AG20443 (cell line): ENCODE measurements at places on chromosomes 13 and 19.

DNA sequence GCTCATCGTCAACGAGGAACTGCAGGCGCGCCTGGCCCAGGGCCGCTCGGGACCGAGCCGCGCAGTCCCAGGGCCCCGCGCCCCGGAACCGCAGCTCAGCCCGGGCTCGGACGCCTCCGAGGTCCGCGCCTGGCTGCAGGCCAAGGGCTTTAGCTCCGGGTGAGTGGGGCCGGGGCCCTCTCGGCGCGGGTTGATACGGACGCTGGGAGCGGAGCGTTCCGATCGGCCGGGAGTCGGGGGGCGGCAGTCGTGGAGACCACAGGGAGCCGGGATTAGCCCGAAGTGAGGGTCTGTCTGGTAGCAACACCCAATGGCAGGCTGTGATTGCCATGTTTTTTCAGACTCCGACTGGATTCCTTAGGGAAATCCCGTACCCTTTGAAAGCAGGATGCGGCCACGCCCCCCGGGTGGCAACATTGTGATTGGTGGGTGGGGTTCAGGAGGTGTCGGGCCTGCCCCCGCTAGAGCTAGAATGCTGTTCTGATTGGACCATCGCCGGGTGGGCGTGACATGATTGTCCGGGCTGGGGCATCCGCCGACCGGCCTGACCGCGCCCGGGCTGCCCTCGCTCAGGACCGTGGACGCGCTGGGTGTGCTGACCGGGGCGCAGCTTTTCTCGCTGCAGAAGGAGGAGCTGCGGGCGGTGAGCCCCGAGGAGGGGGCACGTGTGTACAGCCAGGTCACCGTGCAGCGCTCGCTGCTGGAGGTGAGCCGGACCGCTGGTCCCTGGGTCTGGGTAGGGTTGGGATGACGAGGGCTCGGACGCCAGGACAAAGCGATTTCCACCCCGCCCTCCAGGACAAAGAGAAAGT, 11.3 kb downstream of the EPS8L1 start:
- peak; percentile 99 for DNase-seq

DNA sequence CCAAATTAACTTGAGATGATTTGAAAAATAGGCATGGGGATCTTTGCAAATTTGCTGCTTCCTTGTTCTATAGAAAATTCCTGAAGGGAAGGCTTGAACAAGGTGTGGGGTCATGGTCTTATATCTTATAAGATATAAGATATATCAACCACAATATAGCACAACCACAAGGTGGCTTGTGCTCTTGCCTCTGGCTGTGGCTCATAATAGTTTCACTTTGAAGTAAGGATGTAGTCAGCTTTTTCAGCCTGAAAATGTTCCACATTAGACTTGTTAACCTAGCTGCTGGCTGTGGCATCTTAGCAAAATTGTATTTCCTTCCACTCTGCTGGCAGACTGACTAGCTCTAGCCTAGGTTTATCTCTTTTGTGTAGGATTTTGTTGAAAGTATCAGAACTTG, 169.7 kb downstream of the KLF5 start:
- DNase-seq, result no peak

- no peak for DNase-seq
Observed at GRCh38 chr13:98826146-98826545, 73.7 kb upstream of the SLC15A1 start.

GRCh38 chr13:100014621-100015020, 33.0 kb downstream of the ZIC2 start:
- no peak for DNase-seq

GRCh38 chr13:45402641-45403040, 15.5 kb downstream of the SLC25A30 start:
- no peak for DNase-seq

- no peak for DNase-seq
Observed at GRCh38 chr13:75864718-75865117, 228.6 kb downstream of the LMO7 start.

GRCh38 chr13:100298116-100298681, 209.3 kb downstream of the PCCA start:
- no peak for DNase-seq

GRCh38 chr19:43311706-43312105, 41.8 kb upstream of the CD177 start:
- no peak for DNase-seq

GRCh38 chr13:44797685-44798084, 191.6 kb downstream of the NUFIP1 start:
- no peak for DNase-seq

GRCh38 chr13:33134213-33134612, 118.0 kb downstream of the KL start:
- no peak for DNase-seq

DNA sequence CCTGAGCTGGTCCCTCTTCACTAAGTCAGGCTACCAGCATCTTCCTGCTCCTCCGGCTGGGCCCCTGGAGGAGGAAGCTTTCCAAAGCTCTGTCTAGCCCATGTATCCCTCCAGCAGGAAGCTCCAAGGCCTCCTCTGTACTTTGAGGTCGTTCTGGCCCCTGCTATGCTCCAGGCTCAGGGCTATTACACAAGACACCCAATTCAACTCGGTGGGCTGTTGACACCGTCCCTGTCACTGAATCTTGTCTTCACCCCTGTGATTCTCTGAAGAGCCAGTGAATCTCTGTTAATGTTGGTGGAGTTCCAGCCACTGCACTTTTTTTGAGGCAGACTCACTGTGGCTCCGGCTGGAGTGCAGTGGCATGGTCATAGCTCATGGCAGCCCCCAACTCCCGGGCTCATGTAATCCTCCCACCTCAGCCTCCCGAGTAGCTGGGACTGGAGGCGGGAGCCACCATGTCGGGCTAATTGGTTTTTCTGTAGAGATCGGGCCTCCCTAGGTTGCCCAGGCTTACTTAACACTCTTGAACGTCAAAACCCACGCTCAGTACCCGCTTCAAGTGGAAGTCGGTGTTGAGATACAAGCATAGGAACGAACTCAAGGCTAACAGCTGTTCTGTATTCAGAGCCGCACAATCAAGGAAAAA, 512 bp upstream of the REX1BD start:
- DNase-seq, result no peak

DNA sequence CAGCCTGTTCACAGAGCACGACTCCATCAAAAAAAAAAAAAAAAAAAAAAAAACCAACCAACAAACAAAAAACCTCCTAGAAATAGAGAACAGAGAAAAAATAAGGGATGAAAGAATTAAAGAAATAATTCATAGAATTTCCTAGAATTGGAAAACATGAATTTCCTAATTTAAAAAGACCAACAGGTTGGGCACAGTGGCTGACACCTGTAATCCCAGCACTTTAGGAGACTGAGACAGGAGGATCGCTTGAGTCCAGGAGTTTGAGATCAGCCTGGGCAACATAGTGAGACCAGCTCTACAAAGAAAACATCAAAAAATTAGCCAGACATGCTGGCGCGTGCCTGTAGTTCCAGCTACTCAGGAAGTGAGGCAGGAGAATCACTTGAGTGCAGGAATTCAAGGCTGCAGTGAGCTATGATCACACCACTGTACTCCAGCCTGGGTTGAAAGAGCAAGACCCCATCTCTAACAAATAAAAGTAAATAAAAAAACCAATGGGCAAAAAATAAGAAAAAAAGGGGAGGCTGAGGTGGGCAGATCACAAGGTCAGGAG, 6.5 kb downstream of the SPART start:
- no peak for DNase-seq

DNA sequence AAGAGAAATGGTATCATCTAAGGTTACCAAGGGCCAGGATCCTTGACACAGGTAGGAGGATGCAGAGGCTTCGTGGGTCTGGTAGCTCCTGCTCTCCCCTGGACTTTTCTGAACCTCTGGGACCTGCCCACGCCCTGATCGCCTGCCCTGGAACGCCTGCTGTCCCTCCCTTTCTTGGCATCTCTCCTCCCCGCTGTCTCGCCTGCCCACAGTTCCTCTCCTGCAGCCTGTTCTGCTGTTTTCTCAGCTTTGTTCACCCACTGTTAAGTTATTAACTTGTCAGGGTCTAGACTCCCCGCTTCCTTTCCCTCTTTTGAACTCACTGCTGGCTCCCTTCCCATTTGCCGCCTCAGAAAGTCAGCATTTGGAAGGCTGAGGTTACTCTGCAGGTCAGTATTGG, 19.8 kb downstream of the SERP2 start:
- no peak for DNase-seq

- no peak for DNase-seq
Observed at GRCh38 chr13:81714513-81714912, 1373.6 kb upstream of the SPRY2 start.

DNA sequence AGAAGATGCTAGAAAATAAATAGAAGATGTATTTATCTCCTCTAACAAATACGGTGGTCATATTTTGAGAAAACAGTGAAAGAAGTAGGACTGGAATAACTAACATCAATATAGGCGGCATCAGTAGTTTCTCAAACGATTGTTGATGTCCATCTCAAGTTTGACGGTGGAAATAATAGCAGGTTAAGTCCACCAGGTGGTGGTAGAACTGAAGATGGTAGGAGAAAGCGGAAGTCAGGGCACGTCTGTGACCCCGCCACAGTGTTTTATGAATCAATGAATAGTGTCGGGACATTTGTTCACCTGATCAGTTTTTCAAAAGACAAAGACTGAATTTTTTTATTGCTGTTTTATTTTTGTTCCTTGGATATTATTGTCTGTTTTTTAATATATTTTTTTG, 706.4 kb upstream of the SLC10A2 start:
- no peak for DNase-seq

DNA sequence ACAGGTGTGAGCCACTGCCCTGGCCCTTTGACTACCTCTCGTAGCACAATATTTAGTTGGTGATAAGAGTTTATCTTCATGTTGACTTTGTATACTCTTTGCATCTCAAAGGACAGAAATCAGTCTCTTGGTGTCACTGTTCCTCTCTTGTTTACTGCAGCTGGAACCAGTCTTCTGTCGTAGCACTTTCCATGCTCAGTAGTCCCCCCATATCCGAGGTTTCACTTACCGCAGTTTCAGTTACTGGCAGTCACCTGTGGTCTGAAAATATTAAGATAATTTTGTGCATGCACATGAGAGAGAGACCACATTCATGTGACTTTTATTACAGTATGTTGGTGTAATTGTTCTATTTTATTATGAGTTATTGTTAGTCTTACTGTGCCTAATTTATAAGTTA, 49.1 kb downstream of the WASF3 start:
- DNase-seq, result no peak
